ENCODE measurements at places on chromosomes 3 and 15. TPM values are rescaled to one million over a fixed set of nuclear protein-coding genes. Genes with fewer than 3 reads are reported as not detected.

Gene FLNB
- 27.4 TPM for total RNA-seq

Gene RPL39L
- total RNA-seq = 14.7 TPM

Gene ADAMTS17
- total RNA-seq = 3.6 TPM

Gene CKMT1A
- total RNA-seq = not detected

Gene ARF4
- 67.4 TPM for total RNA-seq

Gene C3orf22
- not detected for total RNA-seq

Gene ST8SIA2
- not detected for total RNA-seq

Gene ANKDD1A
- total RNA-seq = 2.9 TPM

Gene CACNA1D
- not detected for total RNA-seq

Gene NMNAT3
- total RNA-seq = 5.5 TPM

Gene P2RY1
- total RNA-seq = 0.52 TPM

Gene CFAP100
- not detected for total RNA-seq

Gene GOLGA8J
- not detected for total RNA-seq

Gene SSUH2
- 0.12 TPM for total RNA-seq

Gene REC114
- total RNA-seq = not detected

- H3K4me1 ChIP-seq = no peaks in the 10 kb centered on the region
- H3K4me3 ChIP-seq = no peak overlapping the region
- H3K27me3 ChIP-seq = peaks cover 9% of the 10 kb centered on the region
- H3K27ac ChIP-seq = no peak overlapping the region
- H3K36me3 ChIP-seq = no peaks in the 10 kb centered on the region
Measured at GRCh38 chr15:33215941-33216872, 21.7 kb upstream of the FMN1 start.

DNA sequence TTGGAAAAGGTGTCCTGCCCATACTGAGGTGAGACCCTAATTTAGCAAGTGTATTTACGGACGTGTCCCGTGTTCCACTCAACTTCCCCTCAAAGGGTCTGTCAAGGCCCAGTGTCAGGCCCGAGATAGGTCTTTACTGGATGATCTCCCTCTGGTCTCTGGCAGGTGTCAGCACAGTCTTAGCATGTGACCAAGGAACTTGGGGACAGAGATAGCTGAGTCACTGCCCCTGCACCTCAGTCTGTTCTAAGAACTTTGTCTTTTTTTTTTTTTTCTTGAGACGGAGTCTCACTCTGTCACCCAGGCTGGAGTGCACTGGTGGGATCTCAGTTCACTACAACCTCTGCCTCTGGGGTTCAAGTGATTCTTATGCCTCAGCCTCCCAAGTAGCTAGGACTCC is 32.1 kb upstream of the ALPK3 start:
- H3K27ac ChIP-seq = peak overlapping the region; percentile 38
- H3K36me3 ChIP-seq = peaks cover 21% of the 10 kb centered on the region
- H3K27me3 ChIP-seq = no peaks in the 10 kb centered on the region
- DNase-seq = no peak
- H3K4me1 ChIP-seq = peaks cover 40% of the 10 kb centered on the region
- H3K4me3 ChIP-seq = no peak overlapping the region

DNA sequence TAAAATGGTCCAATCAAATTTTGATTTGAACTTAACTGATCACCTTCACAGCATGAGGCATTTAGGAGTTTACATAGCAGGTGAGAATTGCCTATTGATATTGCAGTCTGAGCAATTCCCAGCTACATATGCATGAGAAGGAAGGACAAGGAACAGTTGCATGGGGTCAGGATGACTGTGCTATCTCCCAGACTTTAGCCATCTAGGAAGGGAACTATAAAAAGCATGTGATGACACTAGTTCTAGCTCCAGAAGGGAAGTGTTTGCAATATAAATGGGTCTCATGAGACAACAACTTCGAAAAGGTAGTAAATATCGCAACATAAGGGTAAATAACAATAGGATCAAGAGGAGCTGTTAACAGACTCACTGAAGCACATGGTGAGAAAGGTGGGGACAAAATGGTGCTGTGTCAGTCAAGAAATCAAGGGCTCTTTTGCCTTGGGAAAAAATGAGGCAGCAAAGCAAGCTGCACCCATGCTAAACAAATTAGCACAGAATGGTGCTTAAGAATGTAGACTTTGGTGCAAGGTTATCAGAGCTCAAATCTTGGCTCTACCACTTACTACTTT is 90.4 kb upstream of the SLC2A2 start:
- no peak overlapping the region for H3K4me3 ChIP-seq
- no peaks in the 10 kb centered on the region for H3K27me3 ChIP-seq
- H3K27ac ChIP-seq = no peak overlapping the region
- no peaks in the 10 kb centered on the region for H3K4me1 ChIP-seq
- DNase-seq = no peak

DNA sequence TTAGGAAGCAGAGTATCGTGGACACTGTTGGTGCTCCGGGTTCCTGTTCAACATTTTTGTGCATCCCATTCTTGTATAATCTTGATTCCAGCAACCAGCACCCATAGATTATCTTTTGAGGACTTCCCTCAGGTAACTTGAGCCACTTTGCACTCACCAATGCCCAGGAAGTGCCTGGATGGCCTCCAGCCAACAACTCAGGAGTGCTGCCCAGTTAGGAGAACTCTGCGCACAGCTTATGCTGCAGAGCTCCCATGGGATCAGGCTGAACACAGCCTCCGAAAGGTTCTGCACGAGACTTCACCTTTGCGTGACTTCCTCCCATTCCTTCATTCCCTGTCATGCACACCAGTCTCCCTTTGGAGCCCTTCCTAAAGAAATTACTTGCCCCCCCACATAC is 64.3 kb upstream of the LRRN1 start:
- DNase-seq = no peak
- H3K27ac ChIP-seq = no peak overlapping the region
- H3K27me3 ChIP-seq = no peaks in the 10 kb centered on the region
- H3K36me3 ChIP-seq = no peaks in the 10 kb centered on the region
- H3K4me3 ChIP-seq = no peak overlapping the region

- peaks cover 27% of the 10 kb centered on the region for H3K4me1 ChIP-seq
- no peak overlapping the region for H3K4me3 ChIP-seq
- H3K27me3 ChIP-seq = no peaks in the 10 kb centered on the region
- peaks cover 21% of the 10 kb centered on the region for H3K36me3 ChIP-seq
- no peak for DNase-seq
Measured at GRCh38 chr3:49388289-49388820, 23.4 kb downstream of the RHOA start.

DNA sequence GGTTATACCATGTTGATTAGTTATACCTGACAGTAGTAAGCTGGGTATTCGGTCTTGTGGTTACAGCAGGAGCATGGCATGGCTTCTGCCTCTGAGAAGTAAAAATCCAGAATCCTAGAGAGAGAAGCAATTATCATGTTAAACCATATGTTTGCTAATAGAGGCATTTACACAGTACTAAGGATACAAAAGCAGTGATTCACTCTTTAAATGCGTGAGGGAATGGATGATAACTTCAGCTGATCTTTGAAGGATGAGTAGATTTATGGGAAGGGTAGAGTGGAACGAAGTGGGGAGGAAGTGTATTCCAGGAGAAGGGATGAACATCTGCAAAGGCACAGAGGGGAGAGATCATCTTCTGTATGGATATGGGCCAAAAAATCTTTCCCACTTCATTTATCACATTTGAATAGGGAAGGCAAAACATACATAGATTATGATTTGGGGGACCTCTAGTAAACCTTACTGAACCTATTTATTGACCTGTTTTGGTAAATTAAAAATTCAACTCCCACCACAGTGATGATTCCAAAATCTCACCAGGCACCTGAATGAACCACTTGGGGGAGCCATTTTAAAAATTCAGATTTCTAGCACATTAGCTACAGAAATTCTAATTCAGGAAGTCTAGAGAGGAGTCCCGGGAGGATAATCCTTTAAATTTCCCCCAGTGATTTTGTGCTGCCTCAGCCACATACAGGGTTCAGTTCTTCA is 35.1 kb downstream of the IGSF10 start:
- no peak for DNase-seq
- H3K4me3 ChIP-seq = no peak overlapping the region
- no peaks in the 10 kb centered on the region for H3K27me3 ChIP-seq
- no peak overlapping the region for H3K27ac ChIP-seq

DNA sequence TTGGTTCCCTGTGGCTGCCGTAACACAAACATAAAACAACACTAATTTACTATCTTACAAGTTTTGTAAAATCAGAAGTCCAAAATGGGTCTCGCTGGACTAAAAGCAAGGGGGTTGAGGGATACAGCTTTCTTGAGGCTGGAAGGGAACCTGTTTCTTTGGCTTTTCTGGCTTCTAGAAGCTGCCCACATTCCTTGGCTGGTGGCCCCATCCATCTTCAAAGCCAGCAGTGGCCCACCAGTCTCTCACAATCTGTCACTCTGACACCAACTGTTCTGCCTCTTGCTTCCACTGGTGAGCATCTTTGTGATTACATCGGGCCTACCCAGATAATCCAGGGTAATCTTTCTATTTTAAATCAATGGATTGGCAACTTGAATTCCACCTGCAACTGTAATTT is 1.1 kb upstream of the ANPEP start:
- no peak overlapping the region for H3K27ac ChIP-seq
- H3K27me3 ChIP-seq = peaks cover 60% of the 10 kb centered on the region
- DNase-seq = no peak
- H3K4me3 ChIP-seq = no peak overlapping the region
- peaks cover 3% of the 10 kb centered on the region for H3K36me3 ChIP-seq
- H3K4me1 ChIP-seq = peaks cover 2% of the 10 kb centered on the region

DNA sequence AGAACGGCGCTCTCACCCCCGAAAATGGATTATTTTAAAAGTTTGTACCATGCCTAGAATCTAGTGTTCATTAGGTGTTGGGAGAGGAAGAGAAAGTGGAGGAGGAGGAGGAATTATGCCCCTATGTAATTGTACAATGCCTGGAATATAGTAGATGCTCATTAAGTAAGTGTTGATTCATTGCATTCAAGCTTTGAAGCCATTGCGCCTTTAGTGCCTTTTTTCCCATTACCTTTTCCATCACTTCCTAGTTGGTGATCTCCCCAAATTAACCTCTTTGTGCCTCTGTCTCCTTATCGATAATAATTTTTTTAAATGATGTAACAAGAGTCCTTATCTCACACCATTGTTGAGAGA is 220.7 kb upstream of the PRICKLE2 start:
- no peaks in the 10 kb centered on the region for H3K36me3 ChIP-seq
- H3K27ac ChIP-seq = no peak overlapping the region
- peaks cover 77% of the 10 kb centered on the region for H3K27me3 ChIP-seq
- H3K4me3 ChIP-seq = no peak overlapping the region

GRCh38 chr3:145983101-145983500 is 177.9 kb downstream of the PLOD2 start:
- no peak overlapping the region for H3K27ac ChIP-seq
- H3K36me3 ChIP-seq = no peaks in the 10 kb centered on the region
- H3K4me1 ChIP-seq = no peaks in the 10 kb centered on the region
- DNase-seq = no peak

GRCh38 chr15:68431792-68432401 is at the start of gene ITGA11:
Gene ITGA11 (minus strand): TSS chr15:68432163. CDS start chr15:68432066, 97 bp downstream.
- no peaks in the 10 kb centered on the region for H3K36me3 ChIP-seq
- DNase-seq = peak; percentile 6
- peaks cover 3% of the 10 kb centered on the region for H3K4me1 ChIP-seq

GRCh38 chr3:133264920-133265319 is 134.9 kb upstream of the BFSP2 start:
- no peaks in the 10 kb centered on the region for H3K36me3 ChIP-seq
- H3K27me3 ChIP-seq = peaks cover 11% of the 10 kb centered on the region
- DNase-seq = no peak
- no peaks in the 10 kb centered on the region for H3K4me1 ChIP-seq
- H3K27ac ChIP-seq = no peak overlapping the region

DNA sequence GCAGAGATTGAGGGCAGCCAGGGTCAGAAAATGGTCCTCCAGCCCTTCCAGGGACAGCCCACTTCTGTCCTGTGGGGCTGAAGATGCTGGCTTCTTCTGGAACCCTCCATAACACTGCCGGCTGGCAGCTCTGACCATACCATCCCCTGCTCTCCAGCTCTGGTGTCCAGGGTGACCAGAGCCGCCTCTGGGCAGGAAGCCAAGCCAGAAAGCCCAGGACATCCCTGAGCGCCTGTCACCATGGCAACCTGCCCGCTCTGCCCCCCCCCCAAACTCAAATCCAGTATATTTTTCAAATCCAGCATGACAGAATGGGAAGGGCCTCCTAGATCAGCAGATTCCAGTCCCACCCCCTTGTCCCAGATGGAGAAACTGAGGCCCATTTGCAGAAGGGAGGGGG is 420 bp upstream of the TMIE start:
- H3K36me3 ChIP-seq = no peaks in the 10 kb centered on the region
- H3K4me1 ChIP-seq = peaks cover 5% of the 10 kb centered on the region
- DNase-seq = no peak
- no peak overlapping the region for H3K27ac ChIP-seq
- H3K27me3 ChIP-seq = peaks cover 8% of the 10 kb centered on the region
- no peak overlapping the region for H3K4me3 ChIP-seq

DNA sequence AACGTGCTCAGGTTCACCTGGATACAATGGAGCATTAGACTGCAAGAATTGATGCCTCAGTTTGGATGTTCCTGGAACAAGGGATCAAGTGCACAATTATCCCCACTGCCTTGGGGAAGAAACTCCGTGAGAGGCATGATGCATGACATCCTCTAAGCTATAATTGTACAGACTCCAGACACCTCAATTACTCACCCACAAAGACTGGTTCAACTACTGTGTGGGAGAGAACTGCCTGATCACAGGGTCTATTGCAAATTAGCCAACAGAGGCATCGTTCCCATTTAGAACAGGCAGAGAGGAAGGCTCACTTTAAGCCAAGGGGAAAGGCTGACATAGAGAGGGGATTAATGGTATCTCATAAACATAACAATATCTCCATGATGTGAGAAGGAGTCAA is 43.5 kb downstream of the ARRDC4 start:
- no peaks in the 10 kb centered on the region for H3K4me1 ChIP-seq
- H3K27ac ChIP-seq = no peak overlapping the region
- DNase-seq = no peak
- H3K4me3 ChIP-seq = no peak overlapping the region

DNA sequence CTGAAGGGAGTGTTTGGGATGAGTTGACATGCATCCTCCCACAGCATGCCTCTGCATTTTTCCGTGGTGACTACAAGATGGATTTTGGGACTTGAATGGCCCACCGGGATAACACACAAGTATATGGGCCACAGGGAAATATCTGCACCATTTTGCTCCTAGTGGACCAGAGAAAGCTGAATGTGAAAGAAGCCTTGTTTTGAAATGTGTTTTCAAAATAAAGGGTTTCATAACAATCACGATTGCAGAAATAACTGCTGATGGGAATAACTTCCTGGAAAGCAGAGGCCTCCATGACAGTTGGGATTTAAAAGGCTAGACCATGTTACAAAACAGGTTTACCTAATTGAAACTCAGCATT is 77.5 kb upstream of the PRR23C start:
- no peak for DNase-seq
- H3K27me3 ChIP-seq = no peaks in the 10 kb centered on the region
- H3K4me3 ChIP-seq = no peak overlapping the region

DNA sequence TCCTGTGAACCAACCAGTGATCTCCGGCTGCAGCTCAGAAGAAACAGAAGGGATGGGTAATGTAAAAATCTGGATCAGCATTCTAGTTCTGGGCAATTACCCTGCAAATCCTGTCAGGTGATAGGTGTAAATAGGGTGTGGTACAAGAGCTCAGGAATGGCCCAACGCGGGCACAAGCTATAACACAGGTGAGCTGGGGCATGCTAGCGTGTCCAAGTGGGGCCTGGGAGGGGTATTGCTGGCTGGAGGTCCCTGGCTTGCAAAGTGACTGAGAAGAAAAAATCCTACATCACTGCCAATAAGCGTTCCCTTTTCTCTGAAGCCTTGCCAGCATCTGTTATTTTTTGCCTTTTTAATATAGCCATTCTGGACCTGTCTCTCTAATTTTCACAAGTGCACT is 9.7 kb upstream of the CHST2 start:
- DNase-seq = no peak
- no peaks in the 10 kb centered on the region for H3K4me1 ChIP-seq
- H3K4me3 ChIP-seq = no peak overlapping the region
- H3K36me3 ChIP-seq = peaks cover 5% of the 10 kb centered on the region
- peaks cover 3% of the 10 kb centered on the region for H3K27me3 ChIP-seq
- no peak overlapping the region for H3K27ac ChIP-seq

All from activated naive CD8-positive, alpha-beta T cell treated with anti-CD3 and anti-CD28 coated beads for 36 hours (primary cell).